ENCODE measurements at places on chromosomes 1 and 21.

- no peak for DNase-seq
Measured at GRCh38 chr1:94199398-94199797, 38.0 kb downstream of the ARHGAP29 start.

GRCh38 chr1:159924791-159925718 lies at the start of gene TAGLN2:
Gene TAGLN2, minus strand, starts transcription at chr1:159925507. Its CDS starts 4,998 bp downstream, at chr1:159920509.
- peak; percentile 97 for DNase-seq

DNA sequence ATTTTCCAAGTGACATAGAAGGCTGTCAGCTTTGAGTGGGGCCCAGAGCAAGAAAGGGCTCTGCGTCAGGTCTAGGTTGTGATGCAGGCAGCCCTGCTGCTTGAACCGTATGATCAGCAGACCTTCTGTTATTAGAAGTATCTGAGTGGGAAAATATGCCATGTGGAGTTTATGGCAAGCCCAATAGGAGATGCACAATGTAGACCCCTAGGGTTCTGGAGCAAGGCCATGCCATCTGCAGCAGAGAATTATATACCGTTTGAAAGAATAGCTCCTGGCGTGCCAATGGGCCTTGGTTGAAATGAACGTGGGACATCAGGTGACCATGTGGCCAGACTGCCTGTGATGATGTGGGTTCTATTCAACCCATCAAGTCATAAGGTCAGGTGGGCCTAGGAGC lies 44.1 kb upstream of the ZBTB18 start:
- DNase-seq, result no peak

- no peak for DNase-seq
Measured at GRCh38 chr21:21722731-21723130, 724.5 kb downstream of the NCAM2 start.

GRCh38 chr1:232793944-232794343 lies 11.3 kb upstream of the MAP10 start:
- peak; percentile 78 for DNase-seq

GRCh38 chr1:44485934-44486460 lies 80.9 kb downstream of the RNF220 start:
- DNase-seq, result no peak

DNA sequence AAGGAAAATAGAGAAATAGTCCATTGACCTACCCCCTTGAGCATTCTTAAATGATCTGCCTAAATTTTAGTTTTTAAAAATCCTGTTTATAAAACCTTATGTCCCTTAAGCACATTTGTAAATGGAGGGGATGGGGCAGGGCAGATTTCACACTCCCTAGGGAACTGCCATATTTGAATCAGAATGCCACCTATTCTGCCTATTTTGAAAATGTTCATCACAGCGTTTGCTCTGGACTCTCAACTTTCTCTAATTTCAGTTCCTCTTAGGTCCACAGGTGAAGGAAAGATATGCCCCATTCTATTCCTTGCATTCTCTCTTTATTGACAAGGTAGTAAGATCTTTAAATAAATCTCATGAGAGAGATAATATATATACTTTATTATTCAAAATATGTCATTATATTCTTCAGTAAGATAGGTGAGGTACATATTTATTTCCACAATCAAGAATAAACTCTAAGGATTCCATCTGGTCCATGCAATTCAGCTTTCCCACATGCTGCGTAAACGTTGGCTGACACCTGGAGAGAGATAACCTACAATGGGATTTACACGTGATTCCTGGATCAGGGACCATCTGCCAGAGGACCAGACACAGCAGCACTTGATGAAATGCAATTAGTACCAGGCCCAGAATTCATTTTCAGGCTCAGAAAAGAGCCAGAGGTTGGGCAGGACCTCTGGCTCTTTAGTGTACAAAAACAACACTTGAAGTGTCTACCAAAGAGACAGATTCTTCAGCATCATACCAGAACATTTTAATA lies 1.2 kb upstream of the LPGAT1 start:
- no peak for DNase-seq

- no peak for DNase-seq
Measured at GRCh38 chr1:26911399-26912146, 2.2 kb downstream of the NR0B2 start.

- no peak for DNase-seq
Measured at GRCh38 chr1:184865831-184866230, 108.5 kb downstream of the NIBAN1 start.

- DNase-seq, result no peak
Measured at GRCh38 chr1:207817778-207818751, 66.2 kb downstream of the CD46 start.

DNA sequence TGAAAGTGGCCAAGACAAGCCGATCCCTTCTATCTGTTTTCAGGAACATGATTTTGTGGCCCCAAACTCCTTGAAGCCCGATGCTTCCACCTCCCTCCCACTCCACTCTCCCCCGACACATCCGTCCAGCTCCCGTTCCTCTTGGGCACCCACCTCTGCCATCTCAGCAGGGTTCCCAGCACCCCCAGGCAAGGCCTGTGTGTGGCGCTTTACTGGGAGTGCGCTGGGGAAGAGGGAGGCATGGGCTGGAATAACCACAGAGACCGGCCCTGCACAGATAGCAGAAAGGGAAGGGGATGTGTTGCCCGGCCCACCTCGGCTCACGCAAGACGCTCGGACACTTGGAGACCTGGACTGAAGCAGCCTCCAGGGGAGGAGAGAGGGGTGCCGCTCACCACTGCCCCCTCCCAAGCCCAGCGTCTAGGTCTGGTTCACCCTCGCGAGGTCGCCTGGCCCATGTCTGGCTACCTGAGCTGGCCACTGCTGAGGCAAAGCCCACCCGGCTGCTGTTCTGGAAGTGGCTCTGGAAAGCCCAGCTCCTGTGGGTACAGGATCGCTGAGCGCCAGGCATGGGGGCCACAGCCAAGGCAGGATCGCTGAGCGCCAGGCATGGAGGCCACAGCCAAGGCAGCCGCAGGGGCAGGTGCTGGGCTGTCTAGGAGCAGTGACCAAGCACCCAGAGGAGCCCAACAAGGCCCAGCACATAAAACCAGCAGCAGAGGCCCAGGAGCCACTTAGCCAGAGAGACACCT lies 23.8 kb upstream of the COL18A1 start:
- DNase-seq, result no peak

- DNase-seq, result no peak
Measured at GRCh38 chr1:76005765-76006164, 68.8 kb upstream of the ST6GALNAC3 start.

GRCh38 chr1:152884085-152884484 lies 6.0 kb downstream of the SMCP start:
- DNase-seq, result no peak

GRCh38 chr1:204565617-204566582 lies 49.7 kb downstream of the MDM4 start:
- peak; percentile 90 for DNase-seq

- no peak for DNase-seq
Measured at GRCh38 chr1:58765441-58765840, 18.4 kb downstream of the JUN start.

DNA sequence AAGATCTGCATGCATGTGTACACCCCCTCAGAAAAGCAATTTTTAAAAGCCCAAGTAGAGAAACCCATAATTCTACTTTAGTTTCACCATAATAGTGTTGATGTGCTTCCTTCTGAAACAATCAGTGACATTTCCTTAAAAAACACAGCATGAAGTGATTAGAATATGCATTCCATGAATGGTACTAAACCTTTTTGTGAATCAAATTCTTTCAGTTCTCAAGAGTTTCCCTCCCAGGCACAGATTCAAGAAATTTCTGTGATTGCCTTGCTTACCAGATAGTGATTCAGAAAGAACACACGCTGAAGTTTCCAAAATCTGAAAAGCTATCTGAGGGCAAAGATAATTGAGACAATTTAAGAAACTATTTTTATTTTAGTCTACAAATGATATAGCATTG lies 136.4 kb upstream of the ADGRL2 start:
- DNase-seq, result no peak

- DNase-seq, result peak; percentile 9
Measured at GRCh38 chr1:213779228-213779627, 208.5 kb upstream of the PROX1 start.

- peak; percentile 24 for DNase-seq
Measured at GRCh38 chr21:28455253-28455600, 537.5 kb downstream of the LTN1 start.

DNA sequence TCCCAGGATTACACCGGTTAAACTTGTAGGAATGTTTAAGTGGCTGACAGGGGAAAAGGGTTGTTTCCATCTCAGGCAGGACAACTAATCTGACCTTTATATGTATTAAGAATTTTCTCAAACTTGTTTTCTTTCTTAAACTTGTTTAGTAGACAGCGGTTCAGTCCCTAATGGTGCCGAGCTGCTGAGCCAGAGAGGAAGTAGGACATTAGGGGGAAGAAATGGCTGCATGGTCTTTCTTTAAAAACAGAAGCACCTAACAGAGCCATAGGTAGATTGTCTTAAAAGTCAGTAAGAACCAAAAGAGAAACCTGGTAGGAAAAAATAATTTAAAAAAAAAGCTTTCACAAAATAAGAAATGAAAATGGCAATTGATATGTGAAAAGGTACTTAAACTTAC lies 3.3 kb downstream of the GBP4 start:
- no peak for DNase-seq

GRCh38 chr1:29716306-29716705 lies 480.0 kb downstream of the PTPRU start:
- no peak for DNase-seq

DNA sequence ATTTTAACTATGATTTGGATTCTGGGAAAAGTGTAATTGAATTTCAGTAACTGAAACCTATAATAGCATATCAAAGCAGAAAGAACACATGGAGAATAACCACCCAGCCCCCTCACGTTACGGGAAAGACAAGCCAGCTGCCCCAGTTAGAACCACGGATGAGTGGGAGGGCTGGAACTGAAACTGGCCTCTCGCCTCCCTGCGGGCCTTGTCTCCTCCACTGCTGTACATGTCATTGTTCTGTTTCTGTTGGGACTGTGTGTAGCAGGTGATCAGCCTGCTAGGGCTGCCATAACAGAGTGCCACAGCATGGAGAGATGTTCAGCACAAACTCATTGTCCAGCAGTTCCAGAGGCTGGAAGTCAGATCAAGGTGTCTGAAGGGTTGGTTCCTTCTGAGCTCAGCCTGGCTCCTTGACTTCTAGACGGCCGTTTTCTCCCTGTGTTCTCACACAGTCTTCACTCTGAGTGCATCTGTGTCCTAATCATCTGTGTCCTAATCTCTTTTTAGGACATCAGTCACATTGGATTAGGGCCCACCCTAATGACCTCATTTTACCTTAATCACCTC lies 52.4 kb downstream of the MAP3K21 start:
- no peak for DNase-seq

GRCh38 chr1:224435999-224436398 lies 1.4 kb upstream of the WDR26 start:
- no peak for DNase-seq

- DNase-seq, result no peak
Measured at GRCh38 chr1:67843746-67844145, 10.5 kb upstream of the GNG12 start.

DNA sequence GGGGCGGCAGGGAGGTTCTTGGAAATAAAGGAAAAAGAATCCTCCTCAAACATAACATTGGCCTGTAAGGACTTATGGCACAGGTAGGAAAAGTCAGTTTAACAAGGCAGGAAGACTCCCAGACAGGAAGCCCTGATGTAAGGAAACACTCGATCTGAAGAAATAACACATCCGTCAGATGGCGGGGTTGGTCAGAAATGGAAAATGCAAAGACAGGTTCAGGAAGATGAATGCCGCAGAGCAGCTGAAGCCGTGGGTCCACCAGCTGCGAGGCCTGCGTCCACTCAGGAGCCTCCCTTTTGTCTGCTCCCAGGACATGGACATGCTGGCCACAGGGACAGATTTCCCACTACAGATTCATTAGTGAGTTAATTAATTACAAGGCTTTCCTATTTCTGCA lies 3.8 kb downstream of the RSPH1 start:
- DNase-seq, result no peak

- DNase-seq, result no peak
Measured at GRCh38 chr1:205568135-205568468, 63.6 kb downstream of the CDK18 start.

- DNase-seq, result no peak
Measured at GRCh38 chr1:13753636-13754402, 53.8 kb downstream of the PRDM2 start.

DNA sequence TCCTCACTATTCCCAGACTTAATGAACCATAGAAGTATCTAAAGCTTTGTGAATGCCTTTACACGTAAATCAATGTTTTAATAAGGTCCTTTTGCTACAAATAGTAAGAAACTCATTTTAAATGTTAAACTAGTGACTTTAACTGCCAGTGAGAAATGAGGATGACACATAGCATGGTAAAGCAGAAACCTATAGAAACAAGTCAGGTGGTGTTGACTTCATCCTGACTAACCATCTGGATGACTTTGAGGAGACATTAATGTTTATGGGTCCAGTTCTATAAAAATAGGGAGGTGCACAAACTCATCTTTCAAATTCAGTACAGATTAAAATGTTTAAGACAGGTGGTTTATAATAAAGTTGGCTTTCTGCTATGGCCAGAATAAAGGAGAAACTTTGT lies 85.4 kb downstream of the COLGALT2 start:
- DNase-seq, result no peak

DNA sequence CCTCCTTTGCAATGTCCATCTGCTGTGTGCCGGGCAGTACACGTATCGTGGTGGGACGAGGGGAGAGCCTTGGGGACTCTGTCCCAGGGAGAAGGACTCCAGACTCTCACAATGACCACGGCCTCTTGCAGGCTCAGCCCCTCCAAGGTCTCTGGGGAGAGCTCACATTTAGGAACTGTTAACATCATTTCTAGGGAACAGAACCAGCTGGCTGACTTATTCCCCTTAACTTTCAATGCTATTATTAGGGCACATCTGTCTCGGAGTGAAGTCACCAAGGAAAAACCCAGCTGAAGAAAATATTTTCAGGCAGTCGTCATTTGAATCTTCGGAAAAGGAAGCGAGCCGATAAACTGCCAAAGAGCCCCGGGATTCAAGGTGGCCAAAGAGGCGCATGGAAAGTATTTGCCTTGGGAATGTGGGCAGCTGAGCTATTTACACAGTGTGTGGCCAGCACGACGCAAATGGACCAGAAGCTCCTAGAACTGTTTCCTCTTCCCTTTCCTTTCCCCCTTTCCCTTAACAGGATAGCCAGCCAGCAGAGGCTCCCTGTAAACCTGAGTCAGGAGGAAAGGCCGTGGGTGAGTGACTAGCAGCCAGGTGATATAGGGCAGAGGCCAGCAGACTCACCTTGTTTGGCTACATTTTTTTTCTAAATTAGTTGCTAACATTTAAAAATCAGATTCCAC lies 74.5 kb downstream of the ITPKB start:
- peak; percentile 53 for DNase-seq

- no peak for DNase-seq
Measured at GRCh38 chr21:16504281-16504680, 774.5 kb downstream of the USP25 start.

- no peak for DNase-seq
Measured at GRCh38 chr1:48026701-48027532, 29.7 kb upstream of the TRABD2B start.

GRCh38 chr21:26280148-26280547 lies 109.6 kb upstream of the APP start:
- no peak for DNase-seq

Measured in A172 (cell line).